ENCODE measurements at places on chromosomes 12 and 14.

DNA sequence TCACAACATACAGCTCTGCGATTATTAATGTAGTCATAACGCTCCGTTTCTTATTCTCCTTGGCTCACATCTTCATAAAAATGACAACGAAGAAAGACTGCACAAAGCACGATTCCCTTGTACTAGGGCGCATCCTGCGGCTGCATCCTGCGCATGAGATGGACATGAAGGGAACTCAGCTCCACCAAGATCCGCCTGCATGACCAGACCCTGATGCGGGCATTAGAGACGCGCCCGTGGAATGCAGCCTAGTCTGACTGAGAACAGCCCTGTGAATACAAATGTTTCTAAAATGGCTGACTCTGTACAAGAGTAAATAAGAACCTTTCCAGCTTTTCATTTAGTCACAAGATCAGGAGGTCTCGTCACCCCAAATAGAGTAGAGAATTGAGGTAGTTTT, 422.2 kb downstream of the NOVA1 start:
- DNase-seq, result no peak

GRCh38 chr12:49761677-49762467, 20.5 kb downstream of the TMBIM6 start:
- no peak for DNase-seq

DNA sequence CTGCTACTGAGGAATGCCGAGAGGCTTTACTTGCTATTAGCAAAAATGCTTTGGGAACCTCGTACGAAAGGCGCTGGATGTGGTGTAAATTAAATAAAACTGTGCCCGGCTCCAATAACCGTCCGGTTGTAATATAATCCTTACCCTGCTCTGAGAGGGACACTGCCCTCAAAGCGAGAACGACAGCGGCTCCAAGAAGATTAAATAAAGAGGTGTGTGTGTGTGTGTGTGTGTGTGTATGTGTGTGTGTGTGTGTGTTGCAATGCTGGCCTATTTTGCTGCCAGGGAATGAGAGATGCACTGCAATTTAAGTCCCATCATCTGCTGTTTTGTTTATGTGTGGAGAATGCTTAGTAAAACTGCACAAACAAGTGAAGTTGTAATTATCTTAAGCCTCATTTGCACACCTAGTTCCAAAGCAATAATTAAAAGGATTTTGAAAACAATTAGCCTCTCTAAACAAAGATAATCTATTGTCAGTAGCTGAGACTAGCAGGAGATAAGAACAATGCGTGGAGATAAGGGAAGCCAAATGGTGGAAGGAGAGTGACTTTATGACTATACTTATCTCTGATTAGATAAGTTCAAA, 1.2 kb upstream of the SIX1 start:
- DNase-seq, result no peak

DNA sequence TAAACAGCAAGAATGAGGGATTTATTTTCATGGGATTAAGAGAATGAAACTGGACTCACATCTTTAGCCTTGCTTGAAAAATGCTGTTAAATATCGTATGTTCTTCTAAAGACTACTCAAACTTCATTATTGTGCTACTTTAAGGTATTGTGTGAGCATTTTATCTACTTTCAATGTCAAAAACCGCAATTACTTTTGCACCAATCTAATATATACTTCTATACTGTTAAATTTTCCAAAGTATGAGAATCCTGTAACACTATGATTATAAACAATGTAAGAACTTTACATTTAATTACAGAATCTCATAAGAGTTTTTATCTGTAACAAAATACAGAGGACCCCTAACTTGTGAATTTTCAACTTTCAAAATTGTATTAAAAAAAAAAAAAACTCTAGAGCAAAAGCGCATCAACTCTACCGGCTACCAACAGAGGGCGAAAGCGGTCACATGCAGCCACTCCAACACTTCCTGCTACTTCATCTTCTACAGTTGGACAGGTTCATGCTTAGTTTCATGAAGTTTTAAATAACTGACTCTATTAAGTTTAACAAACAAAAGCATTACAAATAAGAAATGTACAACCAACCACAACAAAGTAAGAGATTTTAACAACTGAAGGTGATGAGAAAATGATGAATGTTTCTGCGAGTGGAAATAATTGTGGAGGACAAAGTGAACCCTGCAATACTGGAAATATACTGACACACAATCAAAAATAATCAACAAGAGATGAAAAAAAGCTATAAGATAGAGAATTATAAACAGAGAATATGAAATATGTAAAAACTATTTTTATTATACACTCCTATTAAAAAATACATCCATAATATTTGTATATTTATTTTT, 210.9 kb downstream of the MED13L start:
- DNase-seq, result no peak

DNA sequence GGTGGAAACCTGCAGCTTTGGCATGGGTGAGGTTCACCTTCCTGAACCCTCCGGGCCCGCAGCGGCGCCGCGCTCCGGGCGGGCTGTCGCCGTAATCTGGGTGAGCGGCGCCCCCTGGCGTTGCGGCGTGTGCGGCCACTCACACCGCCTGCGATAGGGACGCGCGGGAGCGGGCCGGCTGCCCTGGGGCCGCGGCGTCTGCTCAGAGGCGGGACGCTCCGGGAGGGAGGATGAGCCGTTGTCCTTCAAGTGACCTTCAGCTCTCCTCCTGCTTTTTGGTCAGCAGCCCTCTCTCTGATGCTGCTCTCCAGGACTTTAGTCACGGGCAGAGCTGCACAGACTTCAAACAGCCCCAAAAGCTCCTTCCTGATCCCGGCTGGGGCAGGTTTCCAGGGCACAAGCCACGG, 211.7 kb upstream of the FKBP4 start:
- peak; percentile 83 for DNase-seq

- no peak for DNase-seq
These were observed 26.1 kb downstream of the SERPINA3 start for GRCh38 chr14:94638339-94638738.

DNA sequence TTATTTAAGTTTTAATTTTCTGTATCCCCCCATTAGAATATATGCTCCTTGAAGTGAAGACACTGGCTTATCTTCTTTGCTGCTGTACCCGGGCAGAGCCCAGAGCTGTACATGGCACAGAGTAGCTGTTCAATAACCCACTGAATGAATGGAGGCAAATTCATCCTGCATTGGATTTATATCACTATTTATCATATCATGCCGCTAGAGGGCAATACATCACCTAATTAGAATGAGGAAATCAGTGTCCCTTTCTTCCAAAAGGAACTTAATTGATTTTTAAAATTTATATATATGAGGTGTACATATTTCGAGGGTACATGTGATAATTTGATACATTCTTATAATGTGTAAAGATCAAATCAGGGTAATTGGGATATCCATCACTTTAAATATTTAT, 89.2 kb upstream of the TMEM260 start:
- no peak for DNase-seq

DNA sequence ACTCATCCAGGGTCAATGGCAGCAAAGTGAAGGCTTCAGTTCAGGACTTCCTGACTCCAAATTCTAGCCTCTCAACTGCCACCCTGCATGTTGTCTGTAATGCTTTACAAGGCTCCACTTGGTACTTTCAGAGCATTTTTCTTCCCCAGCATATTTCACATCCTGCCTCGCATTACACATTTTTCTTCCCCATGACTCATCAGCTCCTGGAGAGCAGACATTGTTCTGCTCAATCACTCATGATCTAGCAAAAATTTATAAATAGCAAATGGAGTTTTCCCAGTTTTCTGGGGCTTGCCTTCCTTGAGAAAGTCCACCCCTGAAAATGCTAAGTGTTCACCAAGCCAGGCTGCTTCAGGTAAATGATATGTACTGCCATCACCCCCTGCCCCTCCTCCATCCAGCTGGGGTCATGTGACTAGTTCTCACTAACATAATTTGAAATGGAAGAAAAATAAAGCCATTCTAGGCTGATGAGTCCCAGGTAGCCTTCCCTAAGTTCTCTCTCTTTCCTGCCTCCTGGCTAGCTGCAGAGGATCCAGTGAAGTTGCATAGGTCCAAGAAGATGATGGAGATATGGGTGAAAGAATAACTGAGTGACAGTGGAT, 69.4 kb downstream of the ARMH4 start:
- no peak for DNase-seq

- no peak for DNase-seq
These were observed 160.3 kb upstream of the ABCD2 start for GRCh38 chr12:39779768-39780340.

DNA sequence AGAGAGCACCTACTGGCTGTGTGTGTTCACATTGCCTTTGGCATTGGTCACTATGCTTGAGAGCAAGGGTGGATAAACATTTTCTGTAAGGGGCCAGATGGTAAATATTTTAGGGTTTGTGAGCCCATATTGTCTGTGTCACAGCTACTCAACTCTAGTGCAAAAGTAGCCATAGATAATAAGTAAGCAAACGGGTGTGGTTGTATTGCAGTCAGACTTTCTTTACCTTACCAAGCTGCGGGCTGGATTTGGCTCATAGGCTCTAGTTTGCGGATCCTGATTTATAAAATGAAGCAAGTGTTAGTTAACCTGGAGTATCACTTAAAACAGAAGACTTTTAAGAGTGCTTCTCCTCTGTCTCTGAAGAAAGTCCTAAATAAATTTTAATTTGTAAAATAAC, 169.0 kb downstream of the KICS2 start:
- no peak for DNase-seq

DNA sequence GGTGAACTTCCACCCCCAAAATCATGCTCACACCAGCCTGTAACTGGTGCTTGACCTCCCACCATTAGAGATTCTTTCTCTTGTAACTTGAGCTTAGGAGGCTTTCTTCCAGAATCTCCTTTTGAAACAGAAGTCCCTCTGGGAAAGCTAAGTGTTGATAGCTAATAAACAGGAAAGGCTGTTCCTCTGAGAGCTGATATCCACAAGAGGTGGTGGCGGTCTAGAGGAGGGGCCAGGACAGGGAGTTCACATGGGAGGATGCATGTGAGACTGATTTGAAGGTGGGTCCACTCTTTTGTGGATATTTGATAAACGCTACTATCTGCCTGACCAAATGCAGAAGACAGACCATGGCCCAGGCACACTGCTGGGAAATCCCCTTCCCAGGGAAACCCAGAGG, 10.2 kb upstream of the PRMT8 start:
- DNase-seq, result no peak

GRCh38 chr12:122951979-122952892, 14.0 kb downstream of the ABCB9 start:
- DNase-seq, result peak; percentile 76

- DNase-seq, result no peak
These were observed 137.3 kb upstream of the RTL1 start for GRCh38 chr14:101040538-101041442.
